ENCODE measurements at places on chromosomes 2 and 18.

DNA sequence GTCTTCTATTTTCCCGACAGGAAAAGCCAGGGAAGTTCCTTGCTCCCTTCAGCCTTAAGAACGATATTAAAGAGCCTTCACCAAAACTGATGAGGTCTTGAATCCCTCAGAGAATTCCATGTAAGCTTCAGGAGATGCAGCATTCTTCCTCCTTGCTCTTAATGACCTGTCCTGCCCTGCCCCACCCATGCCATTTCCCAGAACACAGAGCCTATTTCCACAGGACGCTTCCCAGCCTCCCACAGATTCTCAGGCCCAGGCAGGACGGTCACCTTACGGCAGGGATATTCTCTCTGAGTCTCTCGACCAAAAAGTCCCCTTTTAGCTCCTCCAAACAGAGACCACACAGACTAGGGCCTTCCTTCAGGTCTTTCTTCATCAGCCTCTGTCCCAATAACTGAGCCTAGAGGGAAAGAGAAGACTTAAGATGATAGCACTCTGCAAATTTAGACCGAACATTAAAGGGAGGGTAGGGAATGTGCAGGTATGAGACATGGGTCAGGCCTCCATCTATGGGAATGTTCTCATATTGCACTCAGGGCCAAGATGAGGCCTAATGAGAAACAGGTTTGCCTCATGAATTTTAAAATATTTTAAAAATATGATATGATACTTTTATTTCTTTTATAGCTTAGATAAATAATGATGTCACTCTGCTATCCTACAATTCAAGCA is 62.1 kb downstream of the COBLL1 start:
- no peak for DNase-seq

GRCh38 chr2:69753659-69754363 is 11.9 kb downstream of the ANXA4 start:
- DNase-seq, result no peak

- DNase-seq, result no peak
These were observed 567 bp downstream of the VWA3B start for GRCh38 chr2:98087447-98088020.

- peak; percentile 25 for DNase-seq
These were observed 15.9 kb upstream of the TMEM214 start for GRCh38 chr2:27016801-27017325.

DNA sequence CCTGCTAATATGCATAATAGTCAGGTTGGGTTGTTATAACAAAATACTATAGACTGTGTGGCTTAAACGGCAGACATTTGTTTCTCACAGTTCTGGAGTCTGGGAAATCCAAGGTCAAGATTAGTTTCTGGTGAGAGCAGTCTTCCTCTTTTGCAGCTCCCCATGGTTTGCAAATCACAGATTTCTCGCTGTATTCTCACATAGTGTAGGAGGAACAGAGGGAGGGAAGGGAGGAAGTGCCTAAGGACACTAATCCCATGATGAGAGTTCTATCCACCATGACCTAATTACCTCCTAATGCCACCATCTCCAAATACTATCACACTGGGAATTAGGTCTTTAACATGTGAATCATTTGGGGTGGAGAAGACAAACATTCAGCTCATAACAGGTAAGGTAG is 20.1 kb upstream of the PTH2R start:
- no peak for DNase-seq

GRCh38 chr2:172969609-172970008 is 106.0 kb upstream of the MAP3K20 start:
- DNase-seq, result no peak

GRCh38 chr2:70041663-70042062 is 45.6 kb upstream of the PCBP1 start:
- DNase-seq, result no peak

- DNase-seq, result no peak
These were observed 55.2 kb downstream of the TRAPPC12 start for GRCh38 chr2:3434654-3435053.

DNA sequence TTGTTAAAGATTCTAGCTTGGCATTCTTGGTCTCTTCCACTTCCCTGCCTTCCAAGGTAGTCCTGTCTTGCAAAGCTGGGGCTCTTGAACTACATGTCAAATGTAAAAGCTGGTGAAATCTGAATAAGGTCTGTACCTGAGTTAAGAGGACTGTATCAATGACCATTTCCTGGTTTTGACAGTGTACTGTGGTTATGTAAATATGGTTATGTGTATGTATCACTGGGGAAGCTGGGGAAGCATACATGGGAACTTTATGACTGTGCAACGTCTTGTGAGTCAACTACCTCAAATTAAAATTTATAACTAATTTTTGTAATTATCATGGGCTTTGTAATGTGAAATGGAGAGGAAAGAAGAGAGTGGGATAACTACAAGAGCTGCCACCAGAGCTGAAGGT is 81.7 kb downstream of the COL4A4 start:
- no peak for DNase-seq

DNA sequence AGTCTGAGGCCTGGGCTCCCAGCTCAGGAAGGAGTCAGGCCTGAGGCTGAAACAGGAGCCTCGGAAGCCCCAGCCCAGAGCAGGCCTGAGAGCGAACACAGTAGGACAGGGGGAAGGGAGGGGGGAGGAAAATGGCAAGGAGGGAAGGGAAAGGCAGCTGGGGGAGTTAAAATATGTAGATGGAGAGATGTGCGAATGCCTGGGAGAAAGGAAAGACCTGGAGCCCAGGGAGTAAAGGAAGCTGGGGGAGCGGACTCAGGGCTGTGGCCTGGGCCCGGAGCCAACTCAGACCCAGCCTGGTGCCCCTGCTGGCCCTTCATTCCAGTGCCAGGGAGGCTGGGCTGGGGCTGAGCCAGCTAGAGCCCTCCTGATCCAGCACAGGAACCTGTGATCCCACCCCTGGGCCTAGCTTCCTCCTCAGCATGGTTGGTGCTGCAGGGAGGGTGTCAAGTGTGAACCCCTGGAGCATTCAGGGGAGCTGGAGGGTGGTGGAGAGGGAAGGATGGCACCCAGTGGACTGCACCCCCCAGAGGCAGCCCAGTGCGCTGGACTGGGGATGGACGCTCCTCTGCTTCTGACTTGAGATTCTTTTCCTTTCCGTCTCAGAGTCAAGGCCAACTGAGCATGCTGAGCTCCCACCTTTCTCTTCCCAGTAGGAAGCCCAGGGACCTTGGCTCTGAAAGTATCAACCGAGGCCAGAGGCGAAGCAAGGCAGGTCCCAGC is 46.3 kb downstream of the EMX1 start:
- DNase-seq, result no peak

GRCh38 chr2:10235099-10235908 is 67.4 kb upstream of the HPCAL1 start:
- DNase-seq, result no peak

DNA sequence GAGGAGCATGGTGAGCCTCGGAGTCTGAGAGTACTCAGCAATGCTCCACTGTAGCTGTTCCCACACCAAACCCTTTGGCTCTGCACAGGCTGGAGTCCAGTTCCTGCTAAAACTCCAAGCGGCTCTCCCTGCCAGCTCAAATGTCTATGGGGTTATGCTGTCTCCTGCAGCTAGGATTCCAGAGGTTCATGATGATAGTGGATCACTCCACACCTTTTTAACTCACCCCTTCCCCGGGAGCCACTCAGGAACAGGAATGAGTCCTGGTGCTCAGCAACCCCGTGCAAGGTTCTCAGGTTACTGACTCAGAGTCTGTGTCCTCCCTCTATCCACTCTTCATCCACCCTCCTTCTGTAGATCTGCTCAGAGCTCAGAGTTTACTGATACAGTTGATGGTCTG is 410.0 kb downstream of the CDH19 start:
- no peak for DNase-seq

DNA sequence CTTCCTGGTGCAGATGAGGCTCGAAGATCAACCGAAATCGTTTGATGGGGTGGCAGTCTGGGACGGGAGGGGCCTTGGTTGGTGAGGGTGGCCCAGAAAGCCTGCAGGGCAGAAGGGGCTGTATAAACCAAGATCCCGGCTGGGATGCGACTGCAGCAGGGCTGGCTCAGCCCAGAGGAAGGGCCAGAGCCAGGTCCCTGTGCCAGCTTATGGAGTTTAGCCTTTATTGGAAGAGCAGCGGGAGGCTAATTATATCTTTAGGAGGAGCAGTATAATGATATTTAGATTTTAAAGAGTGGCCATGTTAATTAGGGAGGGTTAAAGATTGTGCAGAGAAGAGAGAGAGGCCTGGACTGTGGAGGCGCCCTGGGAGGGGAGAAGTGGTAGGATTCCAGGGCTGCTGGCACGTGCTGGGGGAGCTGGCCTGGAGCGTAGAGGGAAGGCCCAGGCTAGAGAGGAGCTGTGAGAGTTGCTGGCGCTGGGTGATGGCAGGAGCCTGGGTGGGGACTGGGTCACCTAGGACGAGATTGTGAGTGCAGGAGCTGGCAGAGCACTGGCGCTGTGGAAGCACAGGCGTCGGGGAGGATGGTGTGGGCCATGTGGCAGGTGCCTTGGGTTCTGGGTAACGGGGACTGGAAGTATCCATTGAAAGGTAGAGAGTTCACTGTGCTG is 25.1 kb downstream of the TRAF3IP1 start:
- DNase-seq, result no peak

DNA sequence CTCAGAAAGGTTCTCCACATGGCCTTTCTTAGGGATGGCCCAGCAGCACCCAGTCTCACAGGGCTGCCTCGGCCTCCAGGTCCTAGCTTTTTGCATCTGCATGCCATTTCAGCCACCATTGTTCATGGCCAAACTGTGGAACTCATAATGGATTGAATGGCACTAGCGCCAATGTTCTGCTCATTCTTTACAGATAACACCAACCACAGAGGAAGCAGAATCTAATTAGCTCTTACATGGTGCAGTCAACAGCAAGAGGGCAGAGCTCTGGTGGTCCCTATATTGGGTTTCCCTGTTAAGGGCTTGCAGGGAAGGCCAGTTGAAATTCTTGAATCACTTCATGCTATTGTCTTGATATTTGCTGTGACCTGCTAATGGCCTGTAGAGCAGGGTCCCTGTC is 45.6 kb downstream of the ARL4C start:
- DNase-seq, result no peak

DNA sequence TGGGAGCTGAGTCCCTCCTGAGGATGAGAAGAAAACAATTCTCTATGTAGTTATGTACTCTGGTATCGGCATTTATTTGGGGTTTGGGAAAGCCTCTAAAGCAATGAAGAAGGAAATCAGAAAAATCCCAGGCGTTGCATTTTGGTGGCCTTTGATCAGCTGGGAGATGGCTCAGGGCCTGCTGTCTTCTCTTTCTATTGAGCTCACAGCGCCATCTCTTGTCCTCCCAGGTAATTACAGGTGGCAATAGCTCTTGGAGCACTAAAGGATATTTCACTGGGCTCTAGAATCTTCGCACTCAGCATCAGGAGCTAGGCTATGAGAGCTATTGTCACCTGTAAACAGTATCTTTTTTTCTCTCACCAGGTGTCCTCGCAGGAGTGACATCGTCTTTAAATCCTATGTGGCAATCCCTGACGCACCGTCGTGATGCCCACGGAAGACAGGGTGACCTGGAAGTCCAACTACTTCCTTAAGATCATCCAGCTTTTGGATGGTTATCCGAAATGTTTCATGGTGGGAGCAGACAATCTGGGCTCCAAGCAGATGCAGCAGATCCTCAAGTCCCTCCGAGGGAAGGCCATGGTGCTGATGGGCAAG is 76.1 kb upstream of the PMAIP1 start:
- peak; percentile 13 for DNase-seq

- no peak for DNase-seq
These were observed 306.9 kb upstream of the RAB6C start for GRCh38 chr2:129672521-129672920.

- no peak for DNase-seq
These were observed 90.7 kb upstream of the GCFC2 start for GRCh38 chr2:75801234-75801982.

GRCh38 chr18:24656551-24657443 is 196.4 kb downstream of the HRH4 start:
- DNase-seq, result no peak

DNA sequence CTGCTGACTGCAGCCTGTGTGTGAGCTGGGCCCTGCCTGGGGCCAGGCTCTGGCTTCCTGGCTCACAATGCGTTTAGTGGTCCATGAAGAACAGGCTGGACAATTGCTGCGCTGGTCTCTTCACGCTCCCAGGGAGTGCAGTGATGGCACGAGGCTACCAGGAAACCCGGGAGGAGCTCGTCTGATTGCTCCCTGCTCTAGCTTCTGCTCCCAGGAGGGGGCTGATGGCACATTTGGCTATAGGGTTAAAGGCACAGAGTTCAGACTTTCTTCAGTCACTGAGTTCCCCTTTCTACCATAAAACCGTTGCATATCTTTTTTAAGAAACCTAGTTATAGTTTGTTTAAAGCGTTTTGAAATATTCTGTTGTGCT is 60.1 kb downstream of the KCNF1 start:
- DNase-seq, result no peak

GRCh38 chr2:236286873-236287545 is 22.8 kb upstream of the ASB18 start:
- no peak for DNase-seq

- no peak for DNase-seq
These were observed 87.7 kb downstream of the LIMS1 start for GRCh38 chr2:108621687-108622681.

DNA sequence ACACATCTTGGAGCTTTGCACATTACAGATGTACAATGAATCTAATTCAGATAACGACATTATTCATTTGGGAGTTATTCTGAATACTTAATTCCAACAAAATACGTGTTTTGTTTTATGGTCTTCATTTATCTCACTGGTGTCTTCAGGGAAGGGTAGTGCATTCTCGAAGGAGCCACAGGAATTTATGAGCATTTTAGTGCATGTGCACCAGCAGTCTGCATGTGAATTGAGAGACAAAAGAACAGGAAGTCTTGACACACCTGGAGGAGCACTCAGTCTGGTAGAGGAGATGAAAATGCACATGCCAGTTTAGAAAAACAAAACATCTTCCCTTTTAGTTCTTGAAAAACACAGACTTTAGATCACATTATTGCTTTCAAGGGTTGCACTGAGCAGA is 228.7 kb downstream of the LRATD1 start:
- no peak for DNase-seq

GRCh38 chr2:100071335-100072043 is 70.9 kb downstream of the AFF3 start:
- no peak for DNase-seq

- no peak for DNase-seq
These were observed 40.2 kb downstream of the ALK start for GRCh38 chr2:29881089-29881730.

GRCh38 chr2:38473333-38474005 is 96.4 kb upstream of the ATL2 start:
- no peak for DNase-seq

DNA sequence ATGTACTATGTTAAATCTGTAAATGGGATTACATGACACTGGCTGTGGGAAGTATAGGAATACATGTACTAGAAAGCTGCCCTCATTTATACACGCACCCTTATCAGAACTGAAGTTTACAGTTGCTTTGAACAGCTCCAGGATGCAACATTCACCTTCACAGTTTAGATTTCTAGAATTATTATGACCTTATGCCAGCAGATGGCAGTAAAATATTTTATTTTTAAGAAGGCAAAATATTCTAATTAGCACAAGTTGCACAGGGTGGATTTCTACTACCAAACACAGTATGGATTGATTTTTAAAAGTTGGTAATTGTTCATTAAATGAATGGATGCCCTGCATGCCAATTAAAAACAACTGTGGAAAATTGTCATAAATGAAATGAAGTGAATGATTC is 670.4 kb downstream of the KCNJ3 start:
- no peak for DNase-seq

Measured in stimulated activated CD4-positive, alpha-beta T cell treated with anti-CD3 and anti-CD28 coated beads, Interleukin-12 subunit alpha, Interleukin-12 subunit beta, amount 100 ng/mL, for 48 hours (primary cell).